ENCODE measurements at places on chromosomes 3 and 15. TPM values are rescaled to one million over a fixed set of nuclear protein-coding genes. Genes with fewer than 3 reads are reported as not detected.

DNA sequence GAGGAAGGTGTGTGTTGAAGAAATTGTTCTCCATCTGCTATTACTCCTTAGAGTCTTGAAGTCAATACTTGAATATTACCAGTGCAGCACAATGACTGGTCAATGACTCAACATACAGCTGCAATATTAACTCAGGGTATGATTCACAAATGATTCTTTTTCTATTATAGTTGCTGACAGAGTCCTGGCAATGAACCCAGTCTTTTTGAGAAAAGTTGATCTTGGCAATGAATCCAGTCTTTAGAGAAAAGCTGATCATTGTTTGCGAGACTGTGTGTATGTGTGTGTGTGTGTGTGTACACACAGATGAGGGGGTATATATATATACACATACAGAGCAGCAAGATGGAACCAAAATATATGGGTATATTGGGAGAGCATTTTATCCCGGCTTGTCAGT, 315.1 kb downstream of the ZNF385D start:
- no peak for DNase-seq

GRCh38 chr3:55065331-55065730, 137.5 kb upstream of the LRTM1 start:
- DNase-seq, result no peak

The GOLGA8J gene
- not detected for total RNA-seq

The OGG1 gene
- 61.6 TPM for total RNA-seq

GRCh38 chr3:7074217-7074616, 213.3 kb downstream of the GRM7 start:
- DNase-seq, result no peak

The PLSCR5 gene
- not detected for total RNA-seq

- DNase-seq, result no peak
Measured at GRCh38 chr15:77276096-77276495, 143.8 kb downstream of the PEAK1 start.

DNA sequence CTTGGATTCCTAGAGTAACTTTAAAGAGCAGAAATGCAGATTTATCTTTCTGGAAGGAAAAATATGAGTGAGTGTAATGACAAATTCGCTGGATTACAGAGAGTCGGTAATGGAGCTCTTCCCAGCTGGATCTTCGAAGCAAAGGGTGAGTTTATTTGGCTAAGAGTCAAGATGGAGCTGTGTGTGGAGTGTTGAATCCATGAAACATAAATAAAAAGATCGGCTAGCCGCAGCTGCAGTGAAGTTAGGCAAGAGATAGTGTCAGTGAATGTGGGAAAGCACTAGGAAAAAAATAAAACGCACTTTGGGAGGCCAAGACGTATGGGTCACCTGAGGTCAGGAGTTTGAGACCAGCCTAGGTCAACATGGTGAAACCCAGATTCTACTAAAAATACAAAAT, 10.3 kb downstream of the NAALADL2 start:
- no peak for DNase-seq

The SOX2 gene
- not detected for total RNA-seq

- DNase-seq, result no peak
Measured at GRCh38 chr3:101591071-101591470, 17.1 kb downstream of the PCNP start.
